Nucleus accumbens (tissue), 56 donors: ENCODE measurements at places on chromosomes 3 and 15.

DNA sequence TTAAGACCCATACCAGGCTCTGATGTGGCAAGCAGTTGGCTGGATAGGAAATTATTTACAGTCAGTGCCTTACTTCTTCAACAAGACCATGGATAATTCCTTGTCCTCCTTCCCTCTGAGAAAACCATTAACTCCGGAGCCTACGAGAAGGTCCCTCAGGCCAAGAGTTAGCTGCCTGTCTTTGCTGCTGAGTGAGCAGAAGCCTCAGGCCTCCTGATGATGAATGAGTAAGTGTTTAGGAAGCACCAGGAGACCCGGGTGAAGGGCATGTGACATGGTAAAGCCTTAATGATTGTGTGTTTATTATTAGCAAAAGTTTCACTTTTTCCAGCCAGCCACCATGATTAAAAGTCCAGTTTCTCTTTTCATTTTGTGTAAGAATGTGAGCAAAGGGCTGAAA lies 174.9 kb upstream of the TOPAZ1 start:
- DNase-seq: no peak

DNA sequence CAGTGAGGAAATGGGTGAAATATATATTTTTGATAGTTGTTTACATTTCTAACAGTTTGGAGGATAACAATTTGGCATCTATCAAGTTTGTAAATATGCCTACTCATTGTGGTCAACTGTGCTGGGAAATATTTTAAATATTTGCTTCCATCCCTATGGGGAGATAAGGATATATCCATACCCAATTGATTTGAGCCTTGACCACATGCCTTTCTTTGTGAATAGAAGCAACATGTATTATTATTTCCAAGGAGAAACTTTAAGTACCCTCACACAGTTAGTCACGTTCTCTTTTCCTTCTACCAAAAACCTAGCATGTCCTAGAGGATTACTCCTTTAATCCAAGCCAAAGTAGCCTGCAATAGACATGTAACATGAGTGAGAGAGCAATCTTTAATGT lies 245.4 kb upstream of the CBLB start:
- no peak for DNase-seq

DNA sequence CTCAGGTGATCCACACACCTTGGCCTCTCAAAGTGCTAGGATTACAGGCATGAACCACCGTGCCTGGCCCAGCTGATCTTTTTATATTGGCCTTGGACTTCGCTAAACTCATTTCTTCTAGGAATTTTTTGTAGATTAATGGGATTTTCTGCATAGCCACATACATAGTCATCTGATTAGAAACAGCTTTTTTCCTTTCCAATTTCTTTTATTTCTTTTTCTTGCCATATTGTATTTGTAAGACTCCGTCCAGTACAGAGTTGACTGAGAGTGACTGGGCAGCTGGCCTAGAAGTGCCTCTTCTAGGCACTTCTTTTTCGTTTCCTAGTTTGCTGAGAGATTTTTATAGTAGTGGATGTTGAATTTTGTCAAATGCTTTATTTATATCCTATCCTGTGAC lies 37.4 kb downstream of the ARIH1 start:
- no peak for DNase-seq

DNA sequence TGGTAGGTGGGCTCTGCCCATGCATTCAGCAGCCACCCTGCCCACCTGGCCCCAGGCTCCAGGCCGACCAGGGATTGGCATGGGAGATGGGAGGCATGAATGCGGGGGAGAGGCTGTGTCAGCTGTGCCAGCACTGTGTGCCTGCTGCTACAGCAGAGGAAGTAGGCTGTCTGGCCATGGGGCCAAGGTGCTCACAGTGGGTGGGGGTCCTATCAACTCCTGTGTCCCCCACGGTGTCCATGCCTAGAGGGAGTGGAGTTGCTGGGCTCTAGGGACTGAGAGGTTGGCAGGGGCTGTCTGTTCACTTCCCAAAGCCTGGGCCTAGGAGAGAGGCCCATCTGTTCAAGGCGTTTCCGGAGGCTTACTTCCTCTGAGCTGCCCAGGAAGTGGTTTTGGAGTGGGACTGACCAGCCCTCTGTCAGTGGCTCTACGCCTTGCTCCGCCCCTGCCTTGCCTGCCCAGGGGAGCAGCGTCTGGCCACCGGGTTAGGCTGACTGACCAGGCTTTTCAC lies 5.8 kb downstream of the PRKCD start:
- peak; percentile 28 for DNase-seq

DNA sequence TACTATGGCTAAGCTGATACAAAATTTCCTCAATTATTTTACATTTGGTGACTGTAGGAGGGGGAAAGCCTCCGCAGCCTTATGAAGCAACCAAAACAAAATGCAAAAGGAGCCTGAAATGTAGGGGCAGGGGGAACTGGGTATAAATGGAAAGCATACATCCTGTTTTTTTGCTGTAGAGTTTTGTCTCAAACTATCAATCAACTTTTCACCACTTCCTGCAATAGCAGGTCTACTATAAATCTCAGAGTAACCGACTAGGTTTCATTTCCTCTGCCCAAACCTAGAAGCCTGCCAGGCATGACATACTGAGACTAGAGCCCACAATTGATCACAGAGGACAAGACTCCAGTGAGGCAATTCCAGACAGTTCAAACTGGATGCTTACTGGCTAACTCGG lies 91.3 kb downstream of the SHQ1 start:
- DNase-seq: no peak

GRCh38 chr3:64832098-64832497 lies 144.3 kb upstream of the ADAMTS9 start:
- peak; percentile 52 for DNase-seq

- no peak for DNase-seq
Observed at GRCh38 chr3:172648747-172649146, 62.1 kb downstream of the NCEH1 start.

- no peak for DNase-seq
Observed at GRCh38 chr3:191543897-191544296, 82.9 kb downstream of the PYDC2 start.

DNA sequence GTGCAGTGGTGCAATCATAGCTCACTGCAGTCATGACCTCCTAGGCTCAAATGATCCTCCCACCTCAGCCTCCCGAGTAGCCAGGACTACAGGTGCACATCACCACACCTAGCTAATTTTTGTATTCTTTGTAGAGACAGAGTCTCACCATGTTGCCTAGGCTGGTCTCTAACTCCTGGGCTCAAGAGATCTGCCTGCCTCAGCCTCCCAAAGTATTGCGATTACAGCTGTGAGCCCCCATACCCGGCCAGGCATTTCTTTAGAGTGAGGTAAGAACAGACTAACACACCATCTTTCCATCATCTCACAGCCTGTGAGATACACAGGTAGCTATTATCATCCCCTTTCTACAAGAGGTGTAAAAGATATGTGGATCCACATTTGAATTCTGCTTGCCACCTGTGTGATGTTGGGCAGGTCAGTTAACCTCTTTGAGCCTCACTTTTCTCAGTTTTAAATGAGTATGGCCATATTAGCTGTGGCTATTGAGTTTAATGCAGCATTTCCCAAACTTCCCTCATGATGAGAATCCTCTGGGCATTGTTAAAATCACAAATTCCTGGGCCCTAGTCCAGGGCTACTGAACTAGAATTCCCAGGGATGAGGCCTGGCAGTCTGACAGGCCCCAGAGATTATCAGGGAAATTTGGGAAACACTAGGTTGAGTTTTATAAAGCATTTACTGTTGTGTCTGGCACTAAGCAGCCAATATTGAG lies 46.0 kb downstream of the ANP32A start:
- DNase-seq: no peak

- DNase-seq: no peak
Observed at GRCh38 chr3:7700977-7701376, 800.6 kb upstream of the LMCD1 start.

DNA sequence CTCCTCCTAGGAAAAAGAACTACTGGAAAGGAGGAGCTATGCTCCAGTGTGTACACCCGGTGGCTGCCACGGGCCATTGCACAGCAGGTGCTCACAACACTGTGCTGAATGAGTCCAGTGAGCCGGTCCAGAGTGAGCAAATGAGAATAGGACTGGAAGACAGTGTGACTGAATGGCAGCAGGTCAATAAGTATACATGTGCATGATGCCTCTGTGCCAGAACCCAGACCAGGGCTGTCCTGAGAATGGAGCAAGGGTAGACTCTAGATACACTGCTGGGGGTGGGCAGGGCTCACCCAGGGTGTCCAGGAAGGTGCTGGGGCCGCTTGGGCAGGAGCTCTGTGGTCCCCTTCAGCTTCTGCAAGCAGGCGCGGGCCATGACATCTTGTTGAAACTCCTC lies 8.3 kb downstream of the POLG start:
- DNase-seq: no peak

DNA sequence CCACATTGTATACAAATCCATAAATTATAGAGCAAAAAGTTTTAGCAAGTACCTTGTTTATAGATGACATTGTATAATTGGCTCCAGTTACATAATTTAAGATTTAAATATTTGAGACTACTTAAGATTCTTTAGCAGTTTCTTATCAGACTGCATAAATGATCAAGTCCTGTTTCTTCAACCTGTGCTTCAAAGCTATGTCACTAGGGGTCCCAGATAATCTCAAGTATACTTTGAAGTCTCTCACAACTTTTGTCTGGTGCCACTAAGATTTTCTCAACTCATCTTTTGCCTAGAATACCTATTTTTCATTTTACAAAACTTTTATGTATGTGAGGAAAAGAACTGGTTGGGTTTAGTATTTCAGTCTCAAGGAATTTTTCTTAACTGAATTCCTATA lies 205.5 kb downstream of the STAG1 start:
- DNase-seq: no peak

DNA sequence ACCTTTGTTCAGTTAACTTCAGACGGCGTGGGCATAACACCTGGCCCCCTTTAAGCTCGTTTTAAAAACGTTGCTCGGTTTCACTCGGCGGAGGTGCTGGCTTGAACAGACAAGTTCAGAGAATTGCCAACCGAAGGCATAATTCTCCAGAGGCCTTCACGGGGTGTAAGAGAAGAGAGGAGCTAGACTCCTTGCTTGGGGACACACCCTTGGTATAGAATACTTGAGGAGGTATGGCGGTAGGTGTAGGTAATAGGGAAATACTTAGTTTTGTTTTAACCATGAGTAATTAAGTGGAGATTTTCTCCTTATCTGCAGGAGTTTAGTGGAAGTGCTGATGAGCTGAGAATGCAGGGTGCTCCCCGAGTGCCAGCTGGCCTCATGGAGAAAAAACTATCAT lies 921 bp downstream of the FBXL2 start:
- no peak for DNase-seq
